H9 (cell line): ENCODE measurements at places on chromosomes 2 and 18.

DNA sequence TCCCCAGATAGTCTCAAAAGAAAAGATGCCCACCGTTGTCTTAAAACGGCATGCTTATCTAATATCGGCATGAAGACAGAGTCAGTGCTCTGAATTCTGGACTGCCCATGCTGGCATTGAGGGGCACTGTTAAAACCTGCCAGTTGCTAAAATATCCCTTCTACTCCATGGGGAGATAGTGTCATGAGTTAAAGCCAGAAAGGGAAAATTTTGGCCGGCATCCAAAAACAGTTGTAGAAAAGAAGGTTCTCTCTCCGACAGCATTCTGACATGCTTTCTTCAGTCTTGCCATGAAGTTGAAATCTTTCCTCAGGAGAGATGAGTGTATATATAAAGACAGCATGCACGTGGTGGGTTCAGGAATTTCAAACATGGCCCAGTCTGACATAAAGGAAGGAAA is 401.3 kb upstream of the PIK3C3 start:
- DNase-seq, result no peak

GRCh38 chr2:125471963-125472362 is 1184.0 kb upstream of the GYPC start:
- DNase-seq, result peak; percentile 87

DNA sequence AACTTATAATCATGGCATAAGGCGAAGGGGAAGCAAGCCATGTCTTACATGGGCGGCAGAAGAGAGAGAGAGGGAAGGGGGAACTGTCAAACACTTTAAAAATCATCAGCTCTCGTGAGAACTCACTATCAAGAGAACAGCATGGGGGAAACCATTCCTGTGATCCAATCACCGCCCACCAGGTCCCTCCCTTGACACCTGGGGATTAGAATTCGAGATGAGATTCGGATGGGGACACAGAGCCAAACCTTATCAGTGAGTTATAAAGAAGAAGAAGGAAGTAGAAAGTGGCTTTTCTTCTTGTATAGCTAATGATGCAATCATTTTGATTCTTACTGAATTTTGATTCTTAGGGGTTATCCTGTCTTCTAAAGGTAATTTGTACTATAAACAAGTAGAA is 51.4 kb downstream of the SMCHD1 start:
- DNase-seq, result no peak

DNA sequence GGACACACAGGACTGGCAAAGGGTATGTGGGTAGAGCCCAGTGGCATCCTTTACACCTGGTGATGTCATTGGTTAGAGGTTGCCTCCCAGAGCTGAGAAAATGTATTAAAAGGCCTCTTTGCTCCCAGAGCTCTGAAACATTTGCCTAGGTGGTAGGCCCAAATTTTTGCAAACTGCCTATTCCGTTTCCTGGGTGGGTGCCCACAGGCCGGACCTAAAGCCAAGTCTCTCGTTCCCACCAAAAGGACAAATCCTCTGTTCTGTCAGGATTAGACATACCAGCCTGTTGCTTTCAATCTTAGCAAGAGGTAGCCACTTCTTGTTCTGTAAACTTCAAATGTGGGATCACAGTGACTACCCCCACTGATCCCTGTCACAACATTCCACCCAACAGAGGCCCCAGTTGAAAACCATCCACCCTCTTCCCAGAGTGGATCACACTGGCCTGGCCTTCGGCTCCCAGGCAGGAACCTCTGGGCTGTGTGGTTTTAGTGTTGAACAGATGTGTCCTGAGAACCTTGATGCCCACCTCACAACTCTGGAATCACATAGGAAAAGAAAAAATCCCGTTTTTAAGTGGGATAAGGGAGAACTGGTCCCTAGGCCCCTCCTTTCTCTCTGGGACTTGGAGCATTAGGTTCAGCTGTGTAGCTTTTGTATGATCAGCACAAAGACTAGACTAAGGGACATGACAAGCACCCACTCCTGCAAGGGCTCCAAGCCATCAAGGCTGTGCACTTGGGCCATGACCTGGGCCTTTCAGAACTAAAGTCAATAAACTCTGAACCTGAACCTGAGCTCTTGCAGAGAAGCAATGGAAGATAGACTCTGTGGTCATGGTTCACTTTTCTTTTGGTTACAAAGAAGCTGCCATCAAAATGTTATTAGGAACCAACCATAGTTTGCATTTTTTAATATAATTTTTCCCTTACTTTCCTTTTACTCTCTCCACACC is 211.3 kb downstream of the CYP26B1 start:
- DNase-seq, result no peak

GRCh38 chr2:69641887-69642708 is 1.4 kb downstream of the AAK1 start:
- no peak for DNase-seq

GRCh38 chr2:31212659-31213600 is 4.4 kb downstream of the CAPN14 start:
- DNase-seq, result peak; percentile 6

- no peak for DNase-seq
Measured at GRCh38 chr2:175926272-175926671, 75.8 kb downstream of the LNPK start.

GRCh38 chr2:33126552-33126951 is 179.8 kb downstream of the LTBP1 start:
- DNase-seq, result no peak

- DNase-seq, result no peak
Measured at GRCh38 chr2:217256251-217256650, 396.4 kb upstream of the TNP1 start.
